ENCODE measurements at places on chromosomes 1 and 21.

GRCh38 chr21:46639489-46640386 lies 4.3 kb downstream of the PRMT2 start:
- DNase-seq, result no peak

- DNase-seq, result no peak
Observed at GRCh38 chr1:11923069-11923826, 3.0 kb downstream of the KIAA2013 start.

GRCh38 chr1:116908820-116909511 lies 750 bp upstream of the PTGFRN start:
- DNase-seq, result no peak

DNA sequence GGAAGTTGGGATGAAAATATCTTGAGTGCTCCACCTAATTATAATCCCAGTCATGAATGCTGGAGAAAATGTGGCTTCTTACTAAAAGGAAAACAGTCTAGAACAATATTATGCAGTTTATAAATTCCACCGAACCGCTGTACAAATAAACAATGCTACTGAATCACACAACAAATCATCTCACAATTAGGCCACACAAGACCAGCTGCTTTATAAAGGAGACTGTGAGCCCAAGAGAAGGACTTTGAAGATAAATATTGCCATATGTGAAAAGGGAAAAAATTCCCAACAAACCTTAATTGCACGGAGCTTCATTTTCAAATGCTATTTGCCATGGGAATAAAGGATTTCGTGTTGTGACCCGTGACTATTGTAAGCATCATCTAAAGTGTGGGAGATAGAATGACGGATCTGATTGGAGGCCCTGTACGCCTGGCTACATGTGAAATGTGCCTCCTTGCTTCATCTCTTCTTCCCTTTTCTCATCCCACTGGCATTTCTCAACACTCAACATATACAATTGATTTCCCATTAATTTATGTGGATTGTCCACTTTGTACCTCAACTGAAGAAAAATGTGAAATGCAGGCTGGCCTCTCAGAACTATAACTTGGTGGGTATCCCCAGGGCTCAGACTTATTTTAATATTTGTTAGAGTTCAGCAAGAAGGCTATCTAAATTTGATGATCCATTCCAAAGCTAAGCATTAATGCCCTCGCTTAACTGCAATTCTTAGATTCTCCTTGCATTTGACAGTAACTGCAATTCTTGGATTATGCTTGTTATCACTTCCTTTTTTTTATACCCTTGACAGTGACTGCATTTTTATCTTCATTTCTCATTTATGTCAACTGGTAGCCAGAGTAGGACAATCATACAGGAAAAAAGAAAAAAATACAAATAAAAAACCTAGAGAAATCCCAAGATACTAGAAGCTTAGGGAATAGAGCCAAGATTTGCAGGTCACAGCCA lies 122.3 kb downstream of the TGFB2 start:
- no peak for DNase-seq

GRCh38 chr1:184524248-184524647 lies 137.4 kb downstream of the C1orf21 start:
- DNase-seq, result no peak

DNA sequence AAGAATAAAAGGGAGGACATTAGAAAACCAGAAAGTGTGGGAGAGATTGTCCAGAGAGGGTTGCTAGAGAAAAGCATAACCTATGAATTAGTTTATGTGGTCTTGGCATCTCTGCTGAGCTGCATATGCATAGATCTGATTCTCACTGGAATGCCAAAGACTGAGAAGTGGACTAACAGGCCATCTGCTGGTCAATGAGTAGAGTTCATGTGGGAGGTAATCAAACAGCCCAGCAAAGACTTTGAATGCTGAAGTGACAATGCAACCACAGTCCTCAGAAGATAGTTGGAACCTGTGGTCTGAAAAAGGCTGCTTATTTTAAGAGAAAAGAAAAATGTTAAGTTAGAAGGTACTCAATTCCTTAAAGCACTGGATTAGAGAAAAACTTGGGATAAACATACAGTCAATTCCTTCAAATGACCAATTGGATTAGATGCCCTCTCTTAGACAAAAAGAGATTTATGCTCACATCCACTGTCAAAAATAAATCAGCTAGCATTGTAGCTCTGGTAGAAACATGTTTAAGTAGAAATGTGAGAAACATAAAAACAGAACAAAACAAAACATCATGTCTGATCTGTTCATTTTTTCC lies 382.8 kb downstream of the AMY1C start:
- DNase-seq, result no peak

DNA sequence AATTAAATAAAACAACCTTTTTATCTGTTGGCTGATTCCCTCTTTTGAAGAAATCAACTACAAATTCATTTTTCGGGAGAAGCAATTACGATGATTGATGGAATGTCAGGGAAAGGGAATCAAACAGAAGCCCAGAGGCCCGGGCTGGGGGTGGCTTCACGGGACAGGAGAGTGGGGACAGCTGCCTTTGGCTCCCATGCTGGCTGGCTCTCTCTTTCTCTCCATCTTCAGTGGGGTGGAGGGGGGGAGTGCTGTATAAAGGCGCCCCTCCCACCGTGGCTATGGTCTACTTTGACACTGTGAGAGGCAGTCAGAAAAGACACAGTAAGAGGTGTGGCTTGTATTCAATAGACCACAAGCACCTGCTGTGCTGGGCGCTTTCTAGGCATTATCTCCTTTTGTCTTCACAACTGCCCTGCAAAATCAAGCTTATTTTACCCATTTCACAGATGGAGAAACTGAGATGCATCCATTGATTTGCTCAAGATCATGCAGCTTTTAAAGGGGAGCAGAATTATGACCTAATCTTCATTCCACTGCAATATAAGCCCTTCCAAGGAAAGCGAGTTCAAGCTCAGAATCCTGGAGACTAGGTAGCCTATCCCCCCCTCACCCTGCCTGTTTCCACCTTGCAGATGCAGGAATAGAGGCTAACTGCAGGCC lies 92.9 kb downstream of the GRIK3 start:
- DNase-seq, result no peak

- no peak for DNase-seq
Observed at GRCh38 chr21:40043423-40043822, 176.2 kb downstream of the PCP4 start.

DNA sequence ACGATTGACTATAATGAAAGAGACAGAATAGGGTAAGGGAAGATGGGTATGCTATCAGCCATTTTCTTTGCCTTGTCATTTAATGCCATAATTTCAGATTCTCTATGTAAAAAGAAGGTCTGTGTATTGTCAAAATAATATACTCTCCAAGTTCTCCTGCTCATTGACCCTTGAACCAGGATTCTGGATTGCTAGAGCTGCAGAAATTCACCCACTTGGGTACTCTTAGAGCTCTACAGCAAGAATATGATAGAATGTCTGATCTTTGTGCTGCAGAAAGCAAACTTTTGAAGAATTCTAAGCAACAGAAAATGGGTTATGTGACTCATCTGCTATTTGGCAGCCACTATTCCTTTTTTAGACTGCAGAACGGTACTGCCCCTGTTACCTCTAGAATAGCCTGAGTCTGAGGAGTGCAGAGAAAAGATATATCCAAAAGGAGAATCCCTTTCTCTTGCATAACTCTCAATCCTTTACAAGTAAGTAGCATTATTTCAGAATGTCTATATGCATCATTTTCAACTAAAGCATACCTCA lies 78.2 kb upstream of the TENT5C start:
- DNase-seq, result no peak

- no peak for DNase-seq
Observed at GRCh38 chr1:2644591-2645101, 11.8 kb upstream of the MMEL1 start.

GRCh38 chr1:187605736-187606135 lies 777.0 kb downstream of the PLA2G4A start:
- no peak for DNase-seq

DNA sequence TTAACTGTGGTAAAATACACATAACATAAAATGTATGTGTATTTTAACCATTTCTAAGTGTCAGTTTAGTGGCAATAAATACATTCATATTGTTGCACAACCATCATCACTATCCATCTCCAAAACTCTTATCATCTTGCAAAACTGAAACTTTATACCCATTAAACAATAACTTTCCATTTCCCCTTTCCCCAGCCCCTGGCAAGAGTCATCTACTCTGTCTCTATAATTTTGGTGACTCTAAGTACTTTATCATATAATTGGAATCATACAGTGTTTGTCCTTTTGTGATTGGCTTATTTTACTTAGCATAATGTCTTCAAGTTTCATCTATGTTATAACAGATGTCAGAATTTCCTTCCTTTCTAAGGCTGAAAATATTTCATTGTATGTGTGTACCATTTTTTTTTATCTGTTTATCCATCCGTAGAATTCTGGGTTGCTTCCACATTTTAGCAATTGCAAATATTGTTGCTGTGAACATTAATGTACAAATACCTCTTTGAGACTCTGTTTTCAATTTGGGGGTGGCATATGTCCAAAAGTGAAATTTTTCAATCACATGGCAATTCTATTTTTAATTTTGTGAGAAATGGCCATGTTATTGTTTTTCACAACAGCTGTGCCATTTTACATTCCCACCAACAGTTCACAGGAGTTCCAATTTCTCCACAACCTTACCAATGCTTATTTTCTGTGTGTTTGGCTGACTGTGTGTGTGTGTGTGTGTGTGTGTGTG lies 153.9 kb upstream of the GORAB start:
- no peak for DNase-seq

- DNase-seq, result no peak
Observed at GRCh38 chr1:15765495-15766194, 7.0 kb downstream of the FBLIM1 start.

DNA sequence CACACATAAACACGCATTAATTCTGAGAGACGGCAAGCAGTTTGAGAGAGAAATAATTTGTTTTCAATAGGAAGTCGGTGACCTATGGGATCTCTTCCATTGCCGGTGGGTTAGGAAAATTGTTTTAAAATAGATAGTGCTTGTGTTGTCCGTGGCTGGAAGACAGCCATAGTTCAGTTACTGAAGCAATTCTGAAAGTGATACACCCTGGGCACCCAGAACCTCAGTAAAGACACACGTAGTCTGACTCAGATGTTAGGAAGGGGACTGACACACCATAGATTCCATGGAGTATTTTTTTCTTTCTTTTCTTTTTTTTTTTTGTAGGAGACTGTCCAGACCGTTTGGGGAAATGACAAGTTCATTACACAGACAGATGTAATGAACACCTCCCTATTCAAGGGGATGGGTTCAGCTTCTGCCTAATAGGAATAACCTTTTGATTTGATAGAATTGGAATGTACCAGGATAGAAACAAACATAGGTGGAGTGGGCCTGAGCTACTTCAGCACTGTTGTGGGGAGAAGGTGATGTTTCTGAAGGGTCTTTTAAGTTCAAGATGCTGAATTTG lies 1.6 kb downstream of the C1orf21 start:
- DNase-seq, result no peak

DNA sequence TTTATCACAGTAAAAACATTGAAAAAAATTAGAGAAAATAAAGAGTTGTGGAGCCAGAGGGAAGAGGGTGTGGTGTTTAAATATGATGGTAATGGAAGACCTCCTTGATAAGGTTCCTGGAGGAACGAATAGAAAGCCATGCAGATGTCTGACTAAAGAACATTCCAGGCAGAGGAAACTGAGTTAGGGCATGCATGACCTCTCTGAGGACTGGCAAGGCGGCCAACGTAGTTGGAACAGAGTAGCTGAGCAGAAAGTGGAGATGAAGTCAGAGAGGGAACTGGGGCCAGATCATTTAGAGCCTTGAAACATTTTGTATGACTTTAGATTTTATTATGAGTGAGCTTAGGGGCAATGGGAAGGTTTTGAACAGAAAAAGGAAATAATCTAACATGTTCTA lies 377.5 kb downstream of the HLX start:
- DNase-seq, result no peak

DNA sequence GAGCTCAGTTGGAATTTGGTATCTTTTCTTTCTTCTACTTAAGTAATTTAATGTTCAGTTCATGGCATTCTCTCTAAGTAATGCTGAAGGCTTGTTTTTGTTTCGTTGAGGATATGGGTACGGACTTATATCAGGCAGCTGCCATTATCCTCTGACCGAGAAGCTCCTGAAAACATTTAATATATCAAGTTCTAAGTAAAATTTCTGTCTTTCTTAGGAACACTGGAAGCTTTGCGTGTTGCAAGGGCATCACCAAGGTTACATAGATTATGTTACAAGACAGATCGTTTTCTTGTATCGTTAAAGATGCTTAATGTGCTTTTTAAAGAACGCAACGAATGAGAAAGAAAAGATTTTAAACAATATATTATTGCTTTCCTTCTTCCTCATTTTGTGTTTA lies 1.0 kb upstream of the GALNT2 start:
- no peak for DNase-seq

- no peak for DNase-seq
Observed at GRCh38 chr1:97572561-97572960, 348.3 kb downstream of the DPYD start.

GRCh38 chr1:31756578-31756977 lies 7.6 kb downstream of the ADGRB2 start:
- DNase-seq, result no peak

GRCh38 chr1:233440951-233441401 lies 113.5 kb downstream of the MAP3K21 start:
- DNase-seq, result peak; percentile 6

- DNase-seq, result no peak
Observed at GRCh38 chr1:1788646-1789431, 10.6 kb upstream of the NADK start.

- no peak for DNase-seq
Observed at GRCh38 chr1:179753061-179753460, 10.0 kb downstream of the FAM163A start.

DNA sequence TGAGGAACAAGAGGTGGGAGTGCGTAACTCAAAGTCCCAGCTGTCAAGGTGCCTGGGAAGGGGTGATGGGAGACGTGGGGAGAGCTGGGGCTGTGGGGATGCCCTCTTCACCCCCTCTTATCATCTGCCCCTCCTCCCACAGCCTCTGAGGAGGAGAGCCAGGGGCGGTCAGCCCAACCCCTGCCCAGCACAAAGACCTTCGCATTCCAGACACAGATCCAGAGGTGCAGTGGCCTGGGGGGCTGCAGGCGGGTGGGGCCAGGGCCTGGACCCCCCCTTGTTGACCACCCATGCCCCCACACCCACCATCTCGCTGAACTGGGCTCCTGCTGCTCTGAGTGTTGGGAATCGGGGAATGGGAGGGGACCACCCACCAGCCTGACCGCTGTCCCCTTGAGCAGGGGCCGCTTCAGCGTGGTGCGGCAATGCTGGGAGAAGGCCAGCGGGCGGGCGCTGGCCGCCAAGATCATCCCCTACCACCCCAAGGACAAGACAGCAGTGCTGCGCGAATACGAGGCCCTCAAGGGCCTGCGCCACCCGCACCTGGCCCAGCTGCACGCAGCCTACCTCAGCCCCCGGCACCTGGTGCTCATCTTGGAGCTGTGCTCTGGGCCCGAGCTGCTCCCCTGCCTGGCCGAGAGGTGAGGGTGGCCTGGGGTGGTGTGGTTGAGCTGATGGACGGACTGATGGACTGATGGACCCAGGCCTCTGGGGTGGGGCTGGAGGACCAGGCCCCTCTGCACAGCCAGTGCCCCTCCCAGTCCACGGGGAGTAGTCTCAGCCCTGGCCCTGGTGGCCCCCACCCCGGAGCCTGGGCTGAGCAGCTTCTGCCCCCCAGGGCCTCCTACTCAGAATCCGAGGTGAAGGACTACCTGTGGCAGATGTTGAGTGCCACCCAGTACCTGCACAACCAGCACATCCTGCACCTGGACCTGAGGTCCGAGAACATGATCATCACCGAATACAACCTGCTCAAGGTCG lies 29.7 kb downstream of the TRIM11 start:
- DNase-seq, result no peak

Data from NCI-H1930 (cell line).